CD4-positive, alpha-beta T cell treated with Interleukin-4 for 1 hour (primary cell): ENCODE measurements at places on chromosomes 12 and 14.

GRCh38 chr12:108728820-108729611 lies 2.3 kb downstream of the CORO1C start:
- no peak for DNase-seq

DNA sequence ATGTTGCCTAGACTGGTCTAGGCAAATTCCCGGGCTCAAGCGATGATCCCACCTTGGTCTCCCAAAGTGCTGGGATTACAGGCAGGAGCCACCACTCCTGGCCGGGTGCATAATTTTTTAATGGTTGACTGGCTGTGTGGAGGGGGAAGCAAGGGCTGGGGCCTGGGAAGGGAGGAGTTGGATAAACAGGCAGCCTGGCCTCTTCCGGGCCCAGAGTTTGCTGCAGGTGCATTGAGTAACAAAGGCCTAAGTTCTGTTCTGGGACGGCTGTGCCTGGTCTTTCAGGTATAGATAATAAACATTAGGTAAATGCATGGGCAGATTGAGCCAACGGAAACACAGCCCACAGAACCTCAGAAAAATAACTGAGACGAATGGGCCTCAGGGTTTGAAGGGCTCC lies 191.3 kb upstream of the TBX3 start:
- DNase-seq = no peak

GRCh38 chr14:54577494-54577893 lies 10.6 kb downstream of the SAMD4A start:
- no peak for DNase-seq

GRCh38 chr12:97907504-97907903 lies 444.9 kb downstream of the RMST start:
- no peak for DNase-seq

GRCh38 chr14:50813544-50813863 lies 17.5 kb downstream of the NIN start:
- no peak for DNase-seq
